ENCODE measurements at places on chromosomes 12 and 14.

DNA sequence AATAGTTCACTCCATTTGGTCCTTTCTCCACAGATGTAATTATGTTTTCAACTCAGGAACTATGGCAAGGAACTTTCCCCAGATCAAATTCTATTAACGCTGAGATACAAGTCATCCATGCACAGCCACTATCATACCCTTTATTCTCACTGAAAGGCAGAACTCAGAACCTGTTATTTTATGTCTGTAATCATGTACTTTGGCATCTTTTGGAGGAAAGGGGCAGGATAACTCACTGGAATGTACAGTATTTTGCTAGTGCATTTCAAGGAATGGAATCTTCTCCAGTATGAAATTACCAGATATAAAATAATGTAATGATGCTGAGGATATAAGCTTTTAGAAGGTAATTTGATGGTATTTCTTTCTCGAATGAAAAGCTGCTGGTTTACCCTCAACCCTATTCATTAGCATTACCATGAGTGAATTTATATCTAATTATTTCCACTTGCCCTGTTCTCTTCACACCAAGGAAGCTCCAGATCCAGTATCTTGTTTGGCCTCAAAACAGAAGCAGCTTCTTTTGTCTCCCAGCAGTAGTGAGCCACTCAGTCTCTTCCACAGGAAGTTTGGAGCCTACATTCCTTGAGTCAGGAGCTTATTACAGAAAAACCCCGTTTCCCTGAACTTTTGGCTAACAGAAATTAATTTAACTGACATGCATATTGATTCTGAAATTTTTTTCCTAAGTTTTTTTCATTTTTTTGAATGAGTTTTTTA is 10.0 kb upstream of the AMHR2 start:
- no peak for DNase-seq

DNA sequence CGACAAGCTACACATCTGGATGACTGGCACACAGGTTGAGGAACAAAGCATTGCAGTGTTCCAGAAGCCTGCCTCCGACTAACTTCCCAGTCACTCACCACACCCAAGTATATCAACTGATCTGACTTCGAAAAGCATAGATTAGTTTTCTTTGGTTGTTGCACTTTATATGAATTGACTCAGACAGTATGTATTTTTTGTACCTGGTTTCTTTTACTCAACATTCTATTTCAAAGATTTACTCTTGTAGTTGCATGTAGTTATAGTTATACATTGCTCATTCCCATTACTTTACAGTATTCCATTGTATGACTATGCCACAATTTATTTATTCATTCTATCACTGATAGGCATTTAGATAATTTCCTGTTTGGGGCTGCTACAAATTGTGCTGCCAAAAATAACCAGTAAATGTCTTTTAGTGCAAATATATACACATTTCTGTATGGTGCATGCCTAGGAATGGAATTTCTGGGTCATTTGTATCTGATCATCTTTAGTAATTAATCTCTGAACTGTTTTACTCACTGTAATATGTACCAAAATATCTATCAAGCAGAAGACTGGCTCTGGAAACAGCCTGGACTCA is 17.8 kb downstream of the PLCZ1 start:
- no peak for DNase-seq

GRCh38 chr12:101743724-101744472 is 4.6 kb upstream of the SYCP3 start:
- DNase-seq: no peak

DNA sequence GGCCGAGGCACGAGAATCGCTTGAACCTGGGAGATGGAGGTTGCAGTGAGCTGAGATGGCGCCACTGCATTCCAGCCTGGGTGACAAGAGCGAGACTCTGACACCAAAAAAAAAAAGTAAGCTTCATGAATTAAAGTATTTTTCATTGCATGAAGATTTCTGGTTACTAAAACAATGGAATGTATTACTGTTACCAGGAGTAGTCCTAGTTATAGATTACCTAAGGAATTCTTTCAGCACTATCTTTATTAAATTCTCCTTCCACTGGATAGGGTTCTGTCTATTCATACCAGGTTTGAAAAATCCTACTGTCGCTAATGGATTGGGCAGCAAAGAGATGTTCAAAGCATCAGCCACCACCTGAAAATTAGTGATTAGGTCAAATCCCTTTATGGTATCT is 12.4 kb downstream of the ETFRF1 start:
- no peak for DNase-seq

GRCh38 chr14:95228240-95228639 is 70.9 kb upstream of the DICER1 start:
- DNase-seq: no peak

- no peak for DNase-seq
Observed at GRCh38 chr14:106843951-106844483, 1317.6 kb downstream of the TMEM121 start.

GRCh38 chr14:92945959-92946846 is 23.3 kb downstream of the CHGA start:
- no peak for DNase-seq

DNA sequence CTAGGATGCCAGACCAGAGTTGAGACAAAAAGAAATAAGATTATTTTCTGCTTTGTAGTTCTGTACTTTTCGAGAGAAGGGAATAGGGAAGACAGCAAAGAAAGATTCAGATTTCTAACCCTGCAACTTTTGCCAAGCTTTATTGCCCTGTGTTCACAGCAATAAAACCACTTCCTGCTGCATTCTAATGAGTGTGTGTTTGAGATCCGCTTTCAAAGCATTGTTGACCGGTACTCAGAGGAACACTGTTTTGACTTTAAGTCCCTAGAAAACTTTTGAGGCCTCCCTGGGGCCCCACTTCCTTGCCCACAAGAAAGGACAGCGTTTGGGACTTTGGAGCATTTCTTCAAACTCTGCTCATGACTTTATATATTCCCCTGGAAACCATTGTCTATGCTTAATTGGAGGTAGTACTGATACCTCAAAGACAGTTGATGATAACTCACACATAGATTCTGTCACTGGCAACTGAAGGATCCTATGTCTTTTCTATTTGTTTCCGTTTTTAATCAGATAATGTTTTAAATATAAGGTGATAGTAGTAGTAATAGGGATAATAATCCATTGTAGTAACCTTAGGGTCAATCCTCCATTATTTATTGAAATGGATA is 1.3 kb downstream of the RNASE6 start:
- no peak for DNase-seq
